ENCODE measurements at places on chromosomes 6 and 20. TPM values are rescaled to one million over a fixed set of nuclear protein-coding genes. Genes with fewer than 3 reads are reported as not detected.

DNA sequence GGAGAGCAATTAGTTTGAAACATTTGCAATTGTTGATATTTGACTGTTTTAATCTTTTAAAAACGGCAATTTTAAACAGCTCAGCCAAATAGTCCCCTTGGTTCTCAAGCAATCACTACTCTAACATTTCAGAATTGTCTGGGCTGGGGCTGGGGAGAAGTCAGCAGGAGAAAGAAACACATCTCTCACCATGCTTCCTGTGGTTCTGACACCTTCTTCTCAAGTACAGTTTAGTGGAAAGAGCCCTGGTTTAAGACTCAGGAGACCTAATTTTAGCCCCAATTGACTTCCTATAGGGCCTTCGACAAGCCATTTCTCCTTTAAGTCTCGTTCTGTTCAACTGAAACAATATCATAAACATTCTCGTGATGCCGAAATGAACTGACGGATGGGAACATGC is 168.4 kb upstream of the CDYL start:
- DNase-seq = peak; percentile 55

GRCh38 chr20:33423141-33423834 is 20.3 kb downstream of the SNTA1 start:
- DNase-seq = peak; percentile 82

GRCh38 chr6:149084026-149084425 is 233.5 kb upstream of the TAB2 start:
- DNase-seq = no peak

The EPPIN gene
- not detected for total RNA-seq

- DNase-seq = peak; percentile 79
Measured at GRCh38 chr6:170553534-170554012, 466 bp upstream of the PSMB1 start.

The TRIM38 gene
- total RNA-seq = 9.0 TPM

DNA sequence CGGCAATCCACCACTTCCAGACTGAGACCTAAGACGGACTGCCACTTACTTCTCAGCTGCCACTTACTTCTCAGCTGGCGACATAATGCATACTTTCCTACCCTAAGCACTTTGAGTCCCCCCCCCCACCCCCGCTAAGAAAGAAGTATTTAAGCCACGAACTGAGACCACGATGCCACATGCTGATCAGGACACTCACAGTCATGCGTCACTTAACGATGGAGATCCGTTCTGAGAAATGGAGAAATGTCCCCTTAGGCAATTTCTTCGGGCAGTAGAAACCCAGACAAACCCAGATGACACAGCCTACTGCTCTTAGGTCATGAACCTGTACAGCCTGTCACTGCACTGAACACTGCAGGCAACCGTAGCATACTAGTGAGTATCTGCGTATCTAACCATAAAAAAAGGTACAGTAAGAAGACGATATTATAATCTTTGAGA is 690 bp downstream of the IFNGR1 start:
- DNase-seq = peak; percentile 68

GRCh38 chr6:26347699-26348098 is 17.3 kb upstream of the BTN3A2 start:
- no peak for DNase-seq

Measured in tongue (tissue), 3 donors.